ENCODE measurements at places on chromosomes 4 and X.

GRCh38 chr4:127698789-127699200, 31.4 kb upstream of the SLC25A31 start:
- DNase-seq: no peak

DNA sequence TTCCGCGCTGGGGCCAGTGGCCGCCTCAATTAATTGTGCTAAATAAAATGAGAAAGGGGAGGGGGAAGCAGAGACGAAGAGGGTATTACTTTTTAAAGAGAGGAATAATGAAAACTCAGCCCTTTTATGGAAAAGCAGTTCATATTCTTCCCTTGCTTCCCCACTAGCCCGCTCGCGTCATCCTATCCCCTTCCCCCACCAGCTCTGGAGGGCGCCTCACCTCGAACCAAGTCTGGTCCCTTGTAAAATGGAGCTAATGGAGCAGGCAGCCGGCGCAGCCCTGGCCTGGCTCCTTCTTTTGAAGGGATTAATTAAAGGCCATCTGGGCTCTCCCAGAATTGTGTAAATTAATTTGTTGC, 511 bp upstream of the NKX6-1 start:
- DNase-seq: peak; percentile 60

GRCh38 chr4:25180524-25181131, 20.4 kb upstream of the SEPSECS start:
- no peak for DNase-seq

DNA sequence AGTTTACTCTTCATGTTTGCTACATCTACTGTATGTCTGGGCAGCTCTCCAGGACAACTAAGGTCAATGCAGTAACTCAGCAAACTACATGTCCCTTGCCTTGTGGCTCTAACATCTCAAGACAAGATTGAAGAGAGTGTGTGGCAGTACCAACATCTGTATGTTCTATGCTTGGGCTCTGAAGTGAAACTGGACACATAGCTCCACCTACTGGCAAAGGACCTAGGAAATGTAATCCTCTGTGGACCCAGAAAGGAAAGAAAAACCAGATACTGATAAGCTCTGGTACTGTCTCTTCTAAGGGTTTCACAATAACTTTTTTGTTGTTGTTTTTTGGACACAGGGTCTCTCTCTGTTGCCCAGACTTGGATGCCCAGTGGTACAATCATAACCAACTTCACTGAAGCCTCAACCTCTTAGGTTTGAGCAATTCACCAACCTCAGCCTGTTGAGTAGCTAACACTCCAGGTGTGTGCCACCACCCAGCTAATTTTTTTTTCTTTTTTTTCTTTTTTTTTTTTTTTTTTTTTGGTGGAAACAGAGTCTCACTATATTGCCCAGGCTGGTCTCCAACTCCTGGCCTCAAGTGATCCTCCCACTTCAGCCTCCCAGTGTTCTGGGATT, 64.1 kb downstream of the QDPR start:
- peak; percentile 24 for DNase-seq

DNA sequence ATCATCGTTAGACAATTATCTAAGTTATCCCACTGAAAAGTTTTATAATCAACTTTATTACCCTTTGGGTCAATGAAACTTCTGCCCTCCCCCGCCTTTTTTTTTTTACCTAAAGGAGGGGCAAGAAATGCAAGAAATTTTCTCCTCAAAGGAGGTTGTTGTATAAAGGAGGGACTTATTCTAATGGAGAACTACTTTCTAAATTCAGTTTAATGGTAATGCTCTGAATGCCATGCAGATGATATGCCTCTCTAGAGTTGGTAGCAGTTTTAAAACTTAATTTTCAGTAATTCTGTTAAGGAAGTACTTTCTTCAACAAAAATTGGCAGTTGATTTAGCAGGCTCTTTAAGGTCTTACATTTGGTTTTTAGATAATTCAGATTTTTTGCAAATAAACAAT, 23.3 kb downstream of the PDLIM5 start:
- DNase-seq: no peak

GRCh38 chr4:130074096-130074495, 978.1 kb downstream of the C4orf33 start:
- no peak for DNase-seq

GRCh38 chr4:4507923-4508322, 33.9 kb downstream of the STX18 start:
- no peak for DNase-seq

- DNase-seq: peak; percentile 48
Measured at GRCh38 chr4:159098482-159099127, 4.3 kb upstream of the RAPGEF2 start.

- DNase-seq: no peak
Measured at GRCh38 chr4:18931643-18932377, 910.3 kb upstream of the LCORL start.

DNA sequence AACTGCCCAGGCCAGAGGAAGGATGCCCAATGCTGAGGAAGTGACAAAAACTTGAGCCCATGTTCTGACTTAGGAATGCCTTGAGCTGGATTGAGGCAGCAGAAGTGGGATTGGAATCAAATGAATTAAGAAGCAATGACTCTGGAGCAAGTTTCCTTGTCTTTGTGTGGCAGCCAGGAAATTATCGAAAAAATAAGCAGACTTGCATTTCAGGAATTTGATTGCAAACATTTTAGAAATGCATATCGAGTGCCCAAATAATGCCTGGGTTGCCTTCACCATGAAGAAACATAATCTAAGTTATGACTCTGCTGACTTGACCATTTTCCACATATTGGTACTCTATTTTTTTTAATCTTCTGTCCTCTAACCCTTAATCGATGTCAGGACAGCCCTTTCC, 9.5 kb downstream of the CYTL1 start:
- DNase-seq: no peak

GRCh38 chr4:88819818-88820697, 122.4 kb upstream of the NAP1L5 start:
- DNase-seq: peak; percentile 19

DNA sequence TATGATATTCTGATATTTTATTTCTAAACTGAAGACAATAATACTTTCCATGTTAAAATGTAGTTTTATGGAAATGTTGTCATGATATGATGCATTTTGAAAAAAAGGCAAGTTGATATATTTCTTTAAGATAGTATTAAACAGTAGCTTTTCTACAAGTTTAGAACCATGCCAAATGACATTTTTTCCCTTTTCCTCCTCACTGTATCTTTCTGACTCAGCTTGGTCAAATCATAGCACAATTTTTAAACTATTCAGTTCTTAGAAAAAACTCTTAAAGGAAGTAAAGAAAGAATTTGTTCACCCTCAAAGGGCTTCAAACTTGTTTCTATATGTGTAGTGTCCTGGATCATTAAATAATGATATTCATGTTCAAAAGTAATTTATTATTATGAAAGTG, 46.0 kb upstream of the GUCY1A1 start:
- DNase-seq: no peak

DNA sequence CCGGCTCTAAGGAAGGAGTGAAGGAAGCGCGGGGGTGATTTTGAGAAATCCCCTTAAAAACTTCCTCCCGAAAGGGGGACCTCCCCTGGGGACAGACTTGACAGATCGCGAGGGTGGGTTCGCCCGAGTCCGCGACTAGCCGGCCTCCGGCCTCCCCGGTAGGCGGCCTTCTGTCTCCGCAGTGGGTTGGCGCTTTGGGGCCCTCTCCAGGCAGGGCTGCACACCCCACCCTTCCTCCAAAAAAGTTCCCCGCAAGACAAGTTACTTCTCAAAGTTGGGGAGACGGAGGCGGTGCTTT, 24.8 kb downstream of the HOPX start:
- no peak for DNase-seq

GRCh38 chrX:33434256-33435092, 223.1 kb upstream of the DMD start:
- peak; percentile 18 for DNase-seq

- DNase-seq: no peak
Measured at GRCh38 chr4:148270630-148271029, 171.6 kb downstream of the NR3C2 start.

DNA sequence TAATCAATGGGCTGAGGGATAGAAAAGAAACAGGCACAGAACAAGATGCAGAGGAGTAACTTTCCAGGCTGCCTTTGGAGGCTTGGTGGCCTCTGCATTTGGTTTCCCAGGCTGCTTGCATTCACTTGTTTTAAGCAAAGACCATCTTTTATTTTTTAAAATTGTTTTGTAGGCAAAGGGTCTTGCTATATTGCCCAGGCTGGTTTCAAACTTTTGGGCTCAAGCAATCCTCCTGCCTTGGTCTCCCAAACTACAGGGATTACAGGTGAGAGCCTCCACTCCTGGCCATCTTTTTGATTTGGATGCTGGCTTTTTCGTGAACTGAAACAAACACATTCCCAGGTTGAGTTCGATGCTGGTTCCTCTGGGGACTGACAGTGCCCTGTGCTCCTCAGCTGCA, 74.1 kb downstream of the SLC9A6 start:
- DNase-seq: no peak

DNA sequence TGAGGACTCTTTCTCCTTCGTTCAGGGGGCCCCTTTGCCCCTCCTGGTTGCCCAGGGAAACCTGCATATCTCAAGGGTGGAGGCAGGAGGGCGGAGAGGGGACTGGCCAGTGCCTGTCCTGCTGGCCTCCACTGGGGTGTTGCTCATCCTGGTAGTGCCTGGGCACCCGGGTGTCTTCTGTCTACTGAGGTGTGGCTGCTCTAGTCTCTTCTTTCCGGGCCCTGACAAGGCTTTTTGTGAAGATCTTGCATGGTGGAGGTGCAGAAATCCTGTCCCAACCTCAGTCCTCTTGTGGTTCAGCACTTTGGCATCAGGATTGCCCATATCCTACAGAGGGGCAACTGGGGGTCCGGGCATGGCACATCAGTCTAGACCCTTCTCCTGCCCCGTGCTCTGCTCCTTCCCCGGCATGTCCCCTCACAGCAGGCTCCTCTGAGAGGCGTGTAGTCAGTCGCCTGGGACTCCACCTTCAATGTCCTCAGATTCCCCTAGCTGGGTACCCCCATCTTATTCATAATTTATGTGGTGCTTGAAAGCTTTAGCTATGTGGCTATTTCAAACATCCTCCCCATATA, 1.9 kb downstream of the CCDC110 start:
- DNase-seq: no peak

DNA sequence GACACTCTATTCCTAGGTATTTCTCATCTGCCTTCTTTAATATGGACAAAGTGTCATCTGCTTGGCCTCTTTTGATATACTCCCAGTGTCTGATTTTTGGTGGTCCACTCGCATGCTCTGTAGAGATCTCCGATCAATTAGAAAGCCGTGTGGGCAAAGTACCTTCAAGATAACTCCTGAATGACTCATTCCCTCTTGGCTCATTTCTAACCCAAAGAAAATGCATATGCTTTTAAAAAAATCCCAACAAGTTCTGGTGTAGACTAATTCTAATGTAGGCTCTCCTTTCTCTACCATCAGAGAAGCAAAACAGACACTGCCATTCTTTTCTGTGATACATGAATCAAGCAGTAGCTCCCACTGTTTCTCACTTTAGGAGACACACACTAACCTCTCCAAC, 714.9 kb upstream of the ADGRL3 start:
- DNase-seq: no peak
